ENCODE measurements at places on chromosomes 2 and 18.

- DNase-seq: no peak
These were observed 127.9 kb downstream of the ZFP36L2 start for GRCh38 chr2:43098539-43098938.

- DNase-seq: no peak
These were observed 206.3 kb upstream of the HAAO start for GRCh38 chr2:42998721-42999120.

DNA sequence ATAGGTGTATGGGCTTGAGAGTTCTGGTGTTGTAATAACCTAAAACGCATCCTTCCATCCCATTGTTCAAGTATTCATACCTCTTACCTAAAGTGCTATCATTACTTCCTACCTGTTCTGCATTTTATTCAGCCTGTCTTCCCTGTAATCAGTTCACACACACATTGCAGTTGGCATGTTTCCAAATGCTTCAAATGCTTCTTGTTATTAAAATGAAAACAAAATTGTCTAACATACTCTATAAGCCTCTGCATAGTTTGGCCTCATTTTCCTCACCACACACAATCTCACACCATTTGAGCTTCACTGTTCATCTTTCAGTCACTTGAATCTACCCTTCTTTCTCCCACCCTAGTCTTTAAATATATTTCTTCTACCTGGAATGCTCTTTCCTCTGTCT lies 1178.2 kb upstream of the NRXN1 start:
- no peak for DNase-seq

DNA sequence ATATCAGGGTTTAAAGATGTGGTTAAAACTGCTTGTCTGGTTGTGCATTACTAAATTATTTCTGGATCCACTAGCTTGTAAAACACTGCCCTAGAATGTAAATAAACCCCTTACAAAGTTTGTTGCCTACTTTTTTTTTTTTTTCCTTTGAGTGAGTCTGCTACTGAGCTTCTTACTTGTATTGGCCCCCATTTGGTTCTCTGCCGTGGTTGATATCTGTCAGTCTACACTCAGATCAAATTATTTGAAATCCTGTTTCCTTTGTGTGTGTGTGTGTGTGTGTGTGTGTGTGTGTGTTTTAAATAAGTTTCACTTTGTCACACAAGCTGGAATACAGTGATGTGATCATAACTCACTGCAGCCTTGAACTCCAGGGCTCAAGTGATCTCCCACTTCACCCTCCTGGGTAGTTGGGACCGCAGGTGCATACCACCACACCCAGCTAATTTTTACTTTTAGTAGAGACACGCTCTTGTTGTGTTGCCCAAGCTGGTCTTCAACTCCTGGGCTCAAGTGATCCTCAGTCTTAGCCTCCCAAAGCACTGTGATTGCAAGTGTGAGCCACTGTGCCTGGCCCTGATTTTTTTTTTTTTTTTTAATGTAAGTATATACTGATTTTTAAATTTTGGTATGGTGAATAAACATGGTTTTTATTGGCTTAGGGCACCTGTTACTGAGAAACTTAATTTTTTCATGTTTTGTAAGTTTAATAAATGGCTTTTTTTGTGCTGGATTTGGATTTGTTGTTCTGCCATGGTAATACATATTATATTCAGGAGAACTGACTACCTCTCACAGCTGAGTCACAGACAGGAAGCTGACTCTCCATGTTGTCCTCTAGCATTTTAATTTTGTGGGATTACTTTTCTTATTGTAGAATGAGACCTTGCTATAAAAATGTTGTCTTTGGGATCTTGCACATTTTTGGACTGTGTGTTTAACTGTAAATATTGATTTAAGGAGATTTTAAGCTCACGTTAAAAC lies 48.5 kb downstream of the MAP4K4 start:
- DNase-seq: no peak

DNA sequence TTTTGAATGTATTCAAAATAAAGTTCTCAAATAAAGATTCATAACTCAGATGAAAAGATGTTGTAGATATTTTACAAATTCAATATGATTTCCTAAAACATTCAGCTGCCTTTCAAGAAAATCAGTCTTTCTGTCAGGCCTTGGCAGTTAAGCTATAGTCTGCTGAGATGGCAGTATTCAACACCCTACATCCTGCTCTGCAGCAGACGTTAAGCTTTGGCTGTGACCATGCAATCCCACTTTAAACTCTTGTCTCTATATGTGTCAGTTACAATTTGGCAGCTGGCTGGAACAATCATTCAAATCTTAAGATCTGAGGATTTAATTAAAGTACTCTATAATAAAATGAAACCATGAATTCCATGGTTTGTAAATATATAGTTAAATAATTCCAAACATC lies 567.3 kb upstream of the ZNF804A start:
- no peak for DNase-seq

- DNase-seq: no peak
These were observed 534.3 kb downstream of the ADCYAP1 start for GRCh38 chr18:1438967-1439366.

DNA sequence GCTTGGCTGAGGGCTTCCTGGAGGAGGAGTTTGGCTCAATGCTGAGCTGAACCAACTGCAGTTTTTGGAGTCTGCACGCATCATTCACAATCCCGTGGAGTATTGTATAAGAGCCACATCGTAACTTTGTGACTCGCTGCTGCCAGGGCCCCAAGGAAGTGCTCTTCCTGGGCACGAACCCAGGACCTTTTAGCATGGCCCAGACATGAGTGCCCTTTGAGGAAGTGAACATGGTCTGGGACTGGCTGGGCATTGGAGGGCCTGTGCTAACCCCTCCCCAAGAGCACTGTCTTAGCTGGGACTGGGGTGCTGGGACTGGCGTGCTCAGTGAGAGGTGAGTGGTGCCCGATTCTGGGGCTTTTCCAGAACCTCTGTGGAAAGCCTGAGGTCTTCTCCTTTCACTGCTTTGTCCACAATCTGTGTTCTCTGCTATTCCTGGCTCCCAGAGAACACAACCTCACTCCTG lies 88.6 kb downstream of the LIPG start:
- no peak for DNase-seq

DNA sequence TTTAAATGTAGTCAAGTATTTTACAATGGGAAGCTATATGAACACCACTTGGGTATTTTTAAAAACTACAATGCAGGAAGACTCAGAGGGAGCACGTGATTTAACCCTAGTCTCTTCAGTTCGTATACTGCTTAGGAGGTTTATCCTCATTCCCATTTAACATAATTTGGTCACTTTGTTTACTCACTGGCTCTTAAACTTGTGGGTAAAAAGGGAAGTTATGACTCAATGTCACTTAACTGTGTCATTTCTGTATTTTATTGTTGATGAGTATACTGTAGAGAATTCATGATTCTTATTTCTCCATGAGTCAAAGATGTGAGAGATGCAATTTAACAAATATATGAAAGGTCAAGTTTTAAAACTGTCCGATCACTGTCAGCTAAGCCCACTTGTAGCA lies 48.2 kb downstream of the SLC66A3 start:
- no peak for DNase-seq

DNA sequence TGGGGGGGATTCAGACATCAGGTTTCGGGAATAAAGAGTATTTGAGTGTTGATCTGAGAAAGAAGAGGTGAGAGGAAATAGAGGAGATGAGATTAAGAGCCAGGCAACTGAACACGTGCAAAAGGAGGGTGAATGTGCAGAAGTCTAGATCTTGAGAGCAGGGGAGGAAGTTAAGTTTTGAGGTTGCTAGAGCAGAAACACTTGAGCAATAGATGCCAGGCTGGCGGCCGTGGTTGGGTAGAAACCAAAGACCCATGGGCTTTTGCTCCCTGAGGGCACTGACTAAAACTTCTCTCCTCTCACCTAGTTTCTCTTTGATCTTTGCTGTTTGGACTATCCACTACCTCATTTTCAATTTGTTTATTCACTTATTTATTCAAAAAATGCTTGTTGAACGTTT lies 116.0 kb downstream of the CDC42EP3 start:
- no peak for DNase-seq

DNA sequence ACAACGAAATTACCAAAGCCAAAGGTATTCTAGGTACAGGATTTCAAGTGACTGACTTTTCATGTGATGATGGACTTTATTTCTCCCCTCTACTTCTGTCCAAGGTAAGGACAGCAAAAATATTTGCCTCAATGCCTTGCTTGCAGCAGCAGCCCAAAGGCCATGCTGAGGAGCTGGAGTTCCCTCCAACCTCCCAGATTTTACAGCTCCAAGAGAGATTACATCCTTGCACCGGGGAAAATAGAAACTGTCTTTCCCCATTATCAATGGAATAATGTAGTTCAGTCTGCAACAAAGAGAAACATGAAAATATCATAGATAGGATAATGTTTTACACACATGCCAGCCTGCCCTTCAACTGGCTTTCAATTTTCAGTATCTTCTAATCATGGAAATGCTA lies 13.5 kb downstream of the HSPD1 start:
- DNase-seq: no peak

- DNase-seq: no peak
These were observed 136.5 kb downstream of the TXNL1 start for GRCh38 chr18:56501896-56502295.

GRCh38 chr2:106011380-106011779 lies 182.7 kb downstream of the UXS1 start:
- DNase-seq: no peak

- DNase-seq: peak; percentile 32
These were observed 1.4 kb downstream of the TRIB2 start for GRCh38 chr2:12718015-12718671.

GRCh38 chr2:222862909-222863544 lies 2.2 kb downstream of the ACSL3 start:
- DNase-seq: no peak

DNA sequence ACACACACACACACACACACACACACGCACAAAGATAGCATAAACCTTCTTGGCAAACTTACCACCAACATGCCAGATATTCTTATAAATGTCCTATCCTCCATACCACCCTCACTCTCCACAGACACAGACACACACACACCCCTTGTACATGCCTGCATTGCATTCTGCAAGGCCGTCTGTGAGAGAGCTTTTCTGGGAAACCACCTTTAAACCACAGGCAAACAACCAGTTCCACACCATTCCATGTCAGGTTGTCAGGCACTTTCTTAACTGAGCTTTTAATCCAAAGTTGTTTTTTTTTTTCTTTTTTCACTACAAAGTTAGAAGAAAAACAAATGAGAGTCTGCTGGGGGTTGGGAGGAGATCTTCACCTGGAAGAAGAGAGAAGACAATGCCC lies 221.1 kb downstream of the C1D start:
- DNase-seq: no peak

DNA sequence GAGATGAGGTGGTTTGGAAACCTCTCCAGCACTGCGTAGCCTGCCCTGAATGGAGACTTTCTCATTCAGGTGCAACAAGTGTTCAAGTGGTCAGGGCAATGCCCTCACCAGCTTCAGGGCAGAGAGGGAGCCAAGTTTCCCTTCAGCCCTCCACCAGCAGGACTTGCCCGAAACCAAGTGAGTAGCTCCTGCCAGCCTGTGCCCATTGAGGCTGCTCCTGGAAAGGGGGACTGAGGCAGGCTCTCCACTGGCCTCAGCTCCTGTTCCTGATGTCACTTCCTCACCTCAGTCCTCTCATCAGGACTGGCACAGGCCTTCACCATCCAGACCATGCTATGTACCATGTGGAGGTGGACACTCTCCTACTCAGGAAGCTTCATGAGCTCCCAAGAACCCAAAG lies 94.6 kb downstream of the CELF4 start:
- DNase-seq: no peak

- DNase-seq: no peak
These were observed 108.9 kb downstream of the TPO start for GRCh38 chr2:1521878-1522830.

- no peak for DNase-seq
These were observed 1.2 kb downstream of the TFPI start for GRCh38 chr2:187552828-187553681.

DNA sequence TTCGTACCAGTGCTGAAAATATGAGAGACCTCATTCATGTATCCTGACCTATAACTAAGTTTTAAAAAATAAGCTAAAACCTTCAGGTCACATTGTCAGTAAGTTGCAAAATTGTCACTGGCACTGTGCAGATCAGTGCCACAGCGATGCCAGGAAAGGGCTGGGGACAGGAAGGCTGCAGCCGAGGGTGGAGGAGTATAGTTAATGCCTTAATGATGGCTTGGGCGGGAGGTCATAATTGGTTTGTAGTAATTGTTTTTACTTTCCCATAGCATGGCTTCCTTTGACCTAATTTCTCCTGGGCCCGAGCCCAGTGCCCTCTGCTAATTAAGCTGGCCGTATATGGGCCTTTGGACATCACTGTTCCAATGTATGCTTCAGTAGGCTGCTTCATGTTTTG lies 47.2 kb upstream of the RAB12 start:
- DNase-seq: no peak

- DNase-seq: no peak
These were observed 78.7 kb downstream of the MYOM1 start for GRCh38 chr18:3140986-3141639.

DNA sequence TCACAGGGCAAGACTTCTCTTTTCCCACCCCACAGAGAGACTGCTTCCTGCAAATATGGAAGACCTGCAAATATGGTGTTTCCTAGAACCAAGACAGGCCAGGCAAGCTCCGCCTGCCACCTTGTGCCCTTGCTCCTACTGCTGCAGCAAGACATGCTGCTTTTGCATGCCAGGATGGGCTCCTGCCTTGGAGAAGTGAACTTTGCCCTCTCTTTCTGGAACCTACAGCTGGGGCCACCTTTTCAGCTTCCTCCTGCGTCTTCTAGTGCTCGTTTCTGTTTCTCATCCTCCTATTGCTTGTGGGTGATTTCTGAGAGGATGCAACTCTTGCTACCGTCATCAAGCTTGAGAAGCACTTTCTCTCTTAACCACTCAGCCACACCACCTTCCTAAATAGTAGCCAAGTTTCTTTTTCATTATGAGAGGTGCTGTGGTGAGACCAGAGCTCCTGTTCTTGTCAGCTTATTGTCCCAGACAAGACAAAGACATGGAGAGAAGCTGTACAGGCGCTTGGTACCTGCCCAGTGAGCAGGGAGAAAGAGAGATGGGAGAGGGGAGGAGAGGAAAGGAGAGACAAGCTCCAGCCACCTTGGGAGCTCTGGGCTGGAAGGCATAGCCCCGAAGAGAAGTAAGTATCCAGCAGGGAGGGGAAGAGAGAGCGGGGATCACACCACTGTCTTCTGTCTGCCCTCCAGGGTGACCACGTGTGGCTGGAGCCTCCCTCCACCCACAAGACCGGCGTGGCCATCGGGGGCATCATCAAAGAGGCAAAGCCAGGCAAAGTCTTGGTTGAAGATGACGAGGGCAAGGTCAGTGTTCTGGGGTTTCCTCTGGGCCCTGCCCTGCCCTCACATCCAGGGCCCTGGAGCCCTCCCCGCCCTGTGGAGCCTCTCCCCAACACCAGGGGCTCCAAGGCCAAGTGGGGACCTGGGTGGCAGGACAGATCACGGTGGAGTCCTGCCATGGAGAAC lies 28.3 kb downstream of the MYO7B start:
- no peak for DNase-seq
